ENCODE measurements at places on chromosomes 5 and 9.

DNA sequence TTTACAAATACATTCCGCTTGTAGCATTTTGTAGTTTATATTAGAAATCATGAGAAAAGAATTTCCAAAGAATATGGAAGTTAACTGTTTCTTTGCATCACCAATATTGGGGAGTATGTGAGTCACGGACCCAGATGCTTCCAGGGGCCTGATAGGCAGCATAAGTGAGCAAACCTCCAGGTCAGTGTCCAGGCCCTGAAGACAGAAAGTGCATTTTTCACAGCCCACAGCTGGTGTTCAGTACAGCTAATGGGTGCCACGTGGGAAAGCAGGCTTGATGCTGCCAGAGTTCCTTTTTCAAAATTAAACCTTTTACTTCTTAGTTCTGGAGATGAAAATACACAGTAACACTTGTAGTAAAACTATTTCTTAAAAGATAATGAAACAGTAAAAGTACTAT lies 454.4 kb upstream of the ACTBL2 start:
- DNase-seq, result no peak

GRCh38 chr5:181114844-181115778 lies 15.9 kb downstream of the OR2V1 start:
- DNase-seq, result no peak

DNA sequence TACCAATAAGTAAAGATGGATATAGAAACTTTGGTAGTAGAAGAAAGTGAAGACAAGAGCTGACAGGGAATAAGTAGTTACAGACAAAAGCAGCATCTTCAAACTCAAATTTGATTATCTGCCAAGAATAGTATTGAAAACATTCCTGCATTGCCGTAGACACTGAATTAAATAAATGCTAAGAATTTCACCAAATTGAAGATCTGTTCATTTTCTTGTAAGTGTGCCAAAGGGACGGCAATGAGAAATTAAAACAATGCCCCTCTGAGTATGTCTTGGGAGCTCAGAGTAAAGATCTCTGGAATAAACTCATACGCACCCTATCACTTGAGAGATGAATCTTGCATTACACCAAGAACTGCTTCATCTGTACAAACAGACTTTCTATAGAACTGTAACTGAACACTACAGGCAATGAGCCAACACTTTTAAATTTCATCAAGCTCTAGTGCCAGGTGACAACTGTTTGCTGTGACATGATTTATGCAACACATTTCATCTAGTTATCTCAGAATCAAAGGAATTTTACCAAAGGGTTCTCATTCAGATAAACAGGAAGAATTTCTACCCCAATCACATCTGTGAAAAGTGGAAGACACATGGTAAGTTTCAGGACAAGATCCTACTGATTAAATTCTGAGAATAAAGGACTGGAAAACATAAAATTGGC lies 66.9 kb downstream of the RFX3 start:
- no peak for DNase-seq

DNA sequence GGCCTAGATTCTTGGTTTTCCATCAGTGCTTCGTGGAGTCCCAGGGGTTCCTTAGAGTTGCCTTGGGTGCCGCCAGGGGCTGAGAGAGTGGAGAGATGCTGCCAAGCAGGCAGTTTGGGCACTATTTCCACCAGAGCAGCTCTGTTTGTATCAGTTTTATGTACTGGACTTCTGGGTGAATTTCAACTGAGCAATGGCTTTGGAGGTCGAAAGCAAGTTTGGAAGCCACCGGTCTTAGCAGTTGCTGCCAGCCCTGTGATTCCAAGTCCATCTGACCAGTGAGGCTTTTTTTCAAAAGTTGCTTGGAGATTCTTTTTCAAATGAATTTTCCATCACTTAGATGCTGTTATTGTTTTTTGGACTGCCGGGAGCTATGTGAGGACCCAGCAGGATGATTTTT lies 68.5 kb downstream of the ANGPTL2 start:
- no peak for DNase-seq

GRCh38 chr5:74149395-74149794 lies 491.1 kb downstream of the ENC1 start:
- DNase-seq, result no peak

GRCh38 chr5:110561510-110561909 lies 165.0 kb downstream of the TMEM232 start:
- DNase-seq, result no peak

GRCh38 chr9:98099898-98100297 lies 19.1 kb downstream of the TRIM14 start:
- DNase-seq, result no peak

GRCh38 chr9:83154821-83155220 lies 91.9 kb upstream of the RASEF start:
- DNase-seq, result no peak

GRCh38 chr5:132961887-132962286 lies 1.5 kb downstream of the AFF4 start:
- DNase-seq, result no peak

DNA sequence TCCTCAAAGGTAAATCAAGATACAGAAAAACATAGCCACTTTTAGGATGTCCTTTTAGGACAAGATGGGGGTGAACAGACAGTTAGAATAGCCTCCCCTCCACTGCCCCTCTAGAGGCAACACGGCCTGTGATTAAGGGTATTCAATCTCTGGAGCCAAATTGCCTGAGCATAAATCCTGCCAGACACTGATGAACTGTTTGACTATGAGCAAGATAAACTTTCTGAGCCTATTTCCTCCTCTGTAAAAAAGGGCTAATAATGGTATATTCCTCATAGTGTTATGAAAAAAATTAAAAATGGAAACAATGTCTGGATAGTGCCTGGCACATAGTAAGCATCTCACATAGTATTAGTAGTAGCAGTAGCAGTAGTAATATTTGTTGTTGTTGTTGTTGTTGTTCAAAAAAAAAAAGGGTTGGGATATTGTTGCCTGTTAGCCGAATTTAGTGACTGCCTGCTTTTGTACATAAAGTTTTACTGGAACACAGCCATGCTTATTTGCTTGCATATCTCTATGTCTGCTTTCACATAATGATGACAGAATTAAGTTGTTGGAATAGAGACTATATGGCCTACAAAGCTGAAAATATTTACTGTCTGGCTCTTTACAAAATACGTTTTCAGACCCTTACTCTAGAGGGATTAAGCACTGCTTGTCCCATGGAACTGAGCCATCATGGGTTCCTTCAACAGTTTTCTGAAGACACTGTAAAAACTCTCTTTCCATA lies 536.3 kb downstream of the TLE4 start:
- no peak for DNase-seq

GRCh38 chr9:73183917-73184861 lies 32.5 kb downstream of the ANXA1 start:
- no peak for DNase-seq

DNA sequence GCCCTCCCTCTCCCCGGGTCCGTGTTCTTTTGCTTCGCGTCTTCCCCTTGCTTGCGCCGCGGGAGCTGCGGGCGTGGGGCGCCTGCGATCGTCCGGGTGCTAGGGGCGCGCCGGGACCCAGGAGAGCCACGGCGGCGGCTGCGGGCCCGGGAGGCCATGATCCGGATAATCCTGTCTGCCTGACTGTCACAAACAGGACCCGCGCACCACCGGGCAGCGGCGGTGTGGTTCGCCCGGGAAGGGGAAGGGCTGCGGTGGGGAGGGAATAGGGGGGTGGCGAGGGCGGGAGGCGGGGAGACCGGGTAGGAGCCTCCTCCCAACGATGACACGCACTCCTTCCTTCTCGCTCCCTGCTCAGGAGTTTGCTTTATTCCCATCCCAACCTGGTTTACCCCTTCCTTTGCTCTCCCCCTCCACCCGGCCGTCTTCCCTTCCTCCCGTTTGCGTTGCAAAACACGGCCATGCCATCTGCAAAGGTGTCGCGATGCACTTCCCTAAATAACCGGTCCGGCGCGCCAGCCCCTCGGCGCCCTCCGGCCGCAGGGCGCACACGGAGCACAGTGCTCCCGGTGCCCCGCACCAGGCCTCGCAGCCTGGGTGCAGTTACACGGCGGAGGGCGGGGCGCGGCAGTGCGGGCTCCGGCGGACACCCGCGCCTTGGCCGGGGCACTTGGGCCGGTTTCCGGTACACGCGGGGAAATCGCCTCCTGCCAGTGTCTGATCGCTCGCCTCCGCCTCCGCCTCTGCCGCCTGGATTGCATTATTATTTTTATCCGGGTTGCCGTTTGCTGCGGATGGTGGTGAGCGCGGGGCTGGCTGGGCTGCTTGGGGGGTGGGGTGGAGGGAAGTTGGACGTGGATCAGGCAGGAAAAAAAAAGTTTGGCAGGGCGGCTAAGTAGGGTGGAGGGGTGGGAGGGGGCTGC lies 1.5 kb downstream of the SMARCA2 start:
- DNase-seq, result peak; percentile 34

GRCh38 chr9:104740621-104741020 lies 6.9 kb upstream of the NIPSNAP3A start:
- DNase-seq, result no peak

DNA sequence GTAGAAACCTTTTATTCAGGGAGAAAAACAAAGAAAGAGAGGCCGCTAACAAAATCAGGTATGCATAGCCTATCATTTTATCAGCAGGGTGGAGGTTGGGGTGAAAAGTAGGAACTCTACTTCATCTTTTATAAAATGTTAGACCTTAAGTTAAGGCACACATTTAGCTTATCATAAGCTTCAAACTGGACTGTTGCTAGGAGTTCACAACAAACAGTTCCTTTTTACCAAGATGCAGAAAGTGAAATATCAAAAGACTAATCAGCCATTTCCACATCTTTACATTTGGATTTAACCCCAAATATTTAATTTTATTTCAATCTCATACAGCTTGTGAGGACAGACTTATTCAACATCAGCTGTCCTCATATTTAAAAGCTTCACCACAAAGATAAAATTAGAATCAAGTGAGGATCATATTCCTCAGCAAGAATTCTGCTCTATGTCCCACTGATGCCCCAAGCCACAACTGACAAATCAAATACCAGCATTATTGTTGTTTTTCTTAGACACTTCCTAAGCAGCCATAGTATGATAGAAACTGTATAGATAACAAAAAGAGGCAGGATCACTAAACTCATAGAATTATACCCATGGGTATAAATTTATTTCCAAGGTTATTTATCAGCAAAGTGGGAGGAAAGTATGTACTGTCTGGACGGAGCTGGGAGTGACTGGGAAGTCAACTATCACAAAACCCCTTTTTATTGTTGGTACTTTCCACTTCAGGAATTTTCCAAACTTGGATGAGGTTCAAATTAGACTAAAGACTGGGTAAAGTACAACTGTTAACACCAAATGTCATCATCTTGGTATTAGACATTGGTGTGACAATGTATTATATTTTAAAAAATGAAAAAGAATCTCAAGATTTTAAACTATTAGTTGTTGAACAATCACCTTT lies 29.9 kb upstream of the MYOT start:
- no peak for DNase-seq

DNA sequence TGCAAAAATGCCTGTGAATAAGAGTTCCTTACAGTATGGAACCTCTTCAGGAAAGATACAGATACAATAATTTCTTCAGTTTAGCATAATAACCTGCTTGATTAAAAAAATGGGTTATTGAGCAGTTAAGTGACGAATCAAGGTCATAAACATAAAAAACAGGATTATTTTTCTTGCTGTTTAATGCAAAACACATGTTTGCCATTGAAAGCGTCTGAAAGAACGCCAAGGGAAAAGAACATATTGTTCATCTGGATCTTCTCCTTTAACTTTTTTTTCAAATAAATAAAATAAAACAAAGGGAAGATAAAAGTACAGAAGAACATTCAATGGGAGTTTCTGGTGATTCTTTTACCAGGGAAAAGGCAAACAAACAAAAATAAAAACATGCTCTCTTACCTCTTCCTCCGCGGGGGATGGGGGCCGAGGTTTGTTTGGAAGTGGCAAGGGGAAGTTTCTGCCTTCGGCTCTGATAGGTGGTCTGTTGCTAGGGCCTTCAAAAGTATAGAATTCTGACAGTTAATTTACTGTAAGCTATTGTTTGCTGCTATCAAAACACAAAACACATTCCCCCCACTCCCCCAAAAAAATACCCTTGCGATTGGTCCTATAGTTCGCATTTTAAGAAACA lies 20.1 kb downstream of the C5orf58 start:
- no peak for DNase-seq

DNA sequence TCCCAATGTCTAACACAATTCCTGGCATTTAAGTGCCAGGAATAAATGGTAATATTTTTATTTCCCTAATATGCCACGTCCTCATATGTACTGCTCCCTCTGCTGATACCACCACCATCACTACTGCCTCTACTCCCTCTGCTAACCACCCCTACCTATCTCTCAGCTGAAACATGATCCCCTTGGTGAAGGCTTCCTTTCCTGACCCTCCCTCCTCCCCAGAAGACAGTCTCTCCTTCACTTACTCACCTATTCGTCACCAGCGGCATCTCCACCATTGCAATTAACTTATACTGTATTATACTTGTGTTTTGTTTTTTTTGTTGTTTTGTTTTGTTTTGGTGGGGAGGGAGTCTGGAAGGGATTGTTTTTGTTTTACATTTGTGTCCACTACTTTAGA lies 4.8 kb downstream of the DENND1A start:
- no peak for DNase-seq

- no peak for DNase-seq
Measured at GRCh38 chr9:37197158-37198038, 77.0 kb downstream of the ZCCHC7 start.

GRCh38 chr5:41708604-41708940 lies 161.7 kb downstream of the OXCT1 start:
- DNase-seq, result no peak

DNA sequence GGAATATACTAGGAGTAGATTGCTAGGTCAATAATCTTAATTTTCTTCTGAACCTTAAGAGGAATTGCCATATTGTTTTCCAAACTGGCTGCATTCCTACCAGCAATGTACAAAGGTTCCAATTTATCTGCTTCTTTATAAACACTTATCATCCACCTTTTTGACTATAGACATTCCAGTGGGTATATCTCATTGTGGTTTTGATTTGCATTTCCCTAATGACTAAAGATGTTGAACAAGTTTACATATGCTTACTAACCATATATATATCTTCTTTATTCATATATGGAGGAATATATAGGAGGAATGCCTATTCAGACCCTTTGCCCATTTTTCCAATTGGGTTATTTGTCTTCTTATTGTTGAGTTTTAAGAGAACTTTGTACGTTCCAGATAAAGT lies 7.6 kb downstream of the DNAJC18 start:
- no peak for DNase-seq

DNA sequence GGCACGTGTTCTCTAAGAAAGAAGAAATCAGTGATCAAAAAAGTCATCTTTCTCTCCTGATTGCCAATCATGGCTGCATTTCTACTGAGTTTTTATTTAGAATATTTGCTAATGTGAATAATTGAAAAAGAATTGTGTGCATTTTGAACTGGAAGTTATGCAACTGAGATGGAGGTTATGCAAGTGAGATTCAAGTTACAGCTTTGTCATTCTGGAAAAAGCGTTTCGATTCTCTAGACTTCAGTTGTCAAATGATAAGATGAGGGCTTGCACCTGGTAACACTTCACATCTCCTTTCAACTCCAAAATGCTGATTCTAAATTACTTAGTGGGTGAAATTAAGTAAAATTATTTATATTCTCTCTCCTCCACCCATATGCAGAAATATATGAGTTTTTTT lies 36.4 kb downstream of the C6 start:
- no peak for DNase-seq

GRCh38 chr5:166262395-166262794 lies 2029.0 kb upstream of the WWC1 start:
- no peak for DNase-seq

GRCh38 chr9:86413971-86414880 lies 60.0 kb upstream of the TUT7 start:
- DNase-seq, result no peak

Measured in Caco-2 (cell line).